ENCODE measurements at places on chromosomes 5 and 9.
A peak's percentile ranks its signal among the peaks of the same experiment; 100 is the strongest.

DNA sequence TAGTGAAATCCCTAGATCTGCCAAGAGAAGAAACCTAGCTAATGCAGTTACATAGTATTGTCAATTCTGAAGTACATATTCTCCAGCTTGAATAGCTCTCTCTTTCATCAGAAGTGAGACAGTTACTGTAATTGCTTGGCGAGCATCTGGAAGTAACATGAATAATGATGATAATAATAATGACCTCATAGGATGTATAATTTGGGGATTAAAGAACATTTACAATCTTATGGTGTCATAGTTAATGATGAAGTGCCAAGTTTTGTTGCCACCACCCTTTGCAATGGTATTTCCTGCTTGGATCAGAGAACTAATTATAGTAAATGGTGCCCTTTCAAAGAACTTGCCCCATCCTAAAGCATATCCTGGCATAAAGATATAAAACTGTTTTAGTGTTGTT is 201.4 kb downstream of the ADAMTSL1 start:
- DNase-seq = no peak

DNA sequence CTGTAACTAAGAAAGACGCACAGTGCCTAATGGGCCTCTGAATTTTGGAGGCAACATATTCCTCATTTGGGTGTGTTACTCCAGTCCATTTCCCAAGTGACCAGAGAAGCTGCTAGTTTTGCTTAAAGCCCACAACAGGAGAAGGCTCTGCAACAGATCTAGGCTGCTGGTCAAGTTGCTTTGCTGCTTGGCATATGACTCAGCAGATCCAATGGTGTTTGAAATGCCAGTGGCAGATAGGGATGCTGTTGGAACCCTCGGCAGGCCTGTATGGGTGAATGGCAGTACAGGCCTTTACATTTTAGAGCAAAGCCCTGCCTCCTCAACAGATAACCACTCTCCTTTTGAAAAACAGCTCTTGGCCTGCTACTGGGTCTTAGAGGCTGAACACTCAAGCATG is 36.2 kb upstream of the ROR2 start:
- no peak for DNase-seq

DNA sequence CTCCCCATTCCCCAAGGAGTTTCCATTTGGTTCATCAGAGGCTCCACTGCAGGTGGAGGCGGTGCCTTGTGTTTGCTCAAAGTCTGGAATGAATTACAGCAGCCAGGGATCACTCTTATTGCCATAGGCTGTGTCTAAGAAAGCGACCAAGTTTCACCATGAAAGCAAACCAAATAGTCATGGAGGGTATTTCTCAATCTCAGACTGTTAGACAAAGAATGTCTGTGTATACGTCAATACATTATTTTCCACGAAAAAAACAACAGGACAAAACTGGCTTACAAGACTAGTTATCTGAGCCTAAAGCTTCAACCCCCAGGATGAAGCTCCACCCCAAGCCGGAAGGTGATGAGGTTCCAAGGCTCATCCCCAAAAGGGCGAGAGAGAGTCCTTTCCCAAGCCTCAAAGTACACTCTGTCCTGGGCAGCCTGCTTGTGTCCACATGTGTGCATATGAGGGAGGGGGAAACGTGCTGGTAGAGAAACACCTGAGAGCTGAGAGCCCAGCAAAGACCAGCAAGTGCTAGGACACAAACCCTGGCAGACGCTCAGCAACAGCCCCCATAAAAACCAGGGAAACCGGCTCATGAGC is 4.3 kb downstream of the B4GALT1 start:
- DNase-seq = no peak

- no peak for DNase-seq
Measured at GRCh38 chr5:153347611-153348010, 142.9 kb upstream of the GRIA1 start.

GRCh38 chr5:45533663-45534062 is 162.5 kb downstream of the HCN1 start:
- DNase-seq = no peak

GRCh38 chr5:73692166-73692640 is 66.2 kb downstream of the ARHGEF28 start:
- no peak for DNase-seq

DNA sequence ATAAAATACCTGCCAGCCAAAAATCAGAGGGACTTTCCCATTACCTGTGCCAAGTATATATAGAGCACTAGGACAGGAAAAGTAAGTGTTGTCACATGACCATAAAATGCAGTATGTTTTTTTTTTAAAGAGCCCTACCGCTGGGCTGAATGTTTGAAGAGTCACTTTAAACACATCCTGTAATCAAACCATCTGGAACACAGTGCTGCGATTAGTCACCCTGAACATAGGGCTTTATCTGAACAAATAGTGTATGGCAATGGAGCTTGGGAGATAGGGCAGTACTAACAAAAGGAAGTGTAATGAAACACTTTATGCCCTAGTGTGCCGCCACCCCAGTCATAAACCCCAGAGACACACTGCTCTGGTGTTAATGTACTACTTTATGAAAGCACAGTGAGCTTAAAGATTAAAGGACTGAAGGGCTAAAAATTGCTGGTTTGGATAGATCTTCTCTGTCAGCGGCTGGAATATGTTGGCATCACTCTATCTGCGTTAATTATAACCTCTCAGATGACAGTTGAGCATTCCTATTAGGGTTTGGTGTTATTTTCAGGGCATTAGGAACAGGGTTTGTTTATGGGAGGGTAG is 90.4 kb downstream of the ZNF608 start:
- no peak for DNase-seq

GRCh38 chr5:173055983-173056782 is at the start of gene CREBRF:
TSS of gene CREBRF (plus strand) at chr5:173056352. CDS start at chr5:173080776, 24,424 bp downstream.
- DNase-seq = peak; percentile 90

DNA sequence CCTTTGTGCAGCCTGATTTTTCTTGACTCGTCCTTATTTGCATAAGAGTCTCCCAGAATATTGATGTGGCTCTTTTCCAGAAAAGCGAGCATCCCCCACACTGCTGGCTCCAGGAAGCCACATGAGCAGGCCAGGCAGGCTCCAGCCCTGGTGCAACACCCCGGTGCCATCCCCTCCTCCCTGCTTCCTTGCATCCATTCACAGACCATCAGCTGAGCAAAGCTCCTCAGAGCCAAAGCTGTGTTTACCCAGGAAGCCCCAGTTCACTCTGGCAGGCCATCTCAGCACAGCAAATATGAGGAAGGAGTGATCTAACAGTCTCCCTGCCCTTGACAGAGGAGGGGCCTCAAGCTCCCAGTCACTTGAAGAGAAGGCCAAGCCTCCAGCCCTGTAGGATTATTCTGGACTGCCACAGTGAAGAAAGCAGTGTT is 34.4 kb downstream of the INSYN2B start:
- DNase-seq = no peak

GRCh38 chr9:34035656-34036055 is 13.0 kb downstream of the UBAP2 start:
- DNase-seq = no peak

DNA sequence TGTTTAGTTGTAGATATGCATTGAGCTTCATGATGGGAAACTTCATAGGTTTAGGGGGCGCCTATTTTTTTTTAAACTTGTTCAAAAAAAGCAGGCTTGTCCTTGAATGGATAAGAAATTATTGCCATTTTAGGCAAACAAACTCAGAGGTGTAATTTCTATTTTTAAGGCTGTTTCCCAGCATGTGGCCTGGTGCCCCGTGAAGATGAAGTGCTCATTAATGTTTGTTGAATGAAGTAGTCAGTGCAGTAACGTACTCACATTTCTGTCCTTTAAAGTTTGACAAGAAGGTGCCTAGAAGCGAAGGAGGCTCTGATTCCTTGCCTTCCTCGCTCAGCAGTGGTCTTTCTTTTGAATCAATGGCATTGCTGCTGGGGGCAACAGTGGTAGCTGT is 54.3 kb downstream of the ZNF618 start:
- no peak for DNase-seq

Measured in GM12892 (cell line).